CD4-positive, alpha-beta T cell treated with Interleukin-4 for 4 hours (primary cell): ENCODE measurements at places on chromosomes 5 and 9.

- no peak for DNase-seq
These were observed 193.0 kb downstream of the CD180 start for GRCh38 chr5:67003685-67003934.

- no peak for DNase-seq
These were observed 48.3 kb downstream of the IARS1 start for GRCh38 chr9:92245005-92245797.

DNA sequence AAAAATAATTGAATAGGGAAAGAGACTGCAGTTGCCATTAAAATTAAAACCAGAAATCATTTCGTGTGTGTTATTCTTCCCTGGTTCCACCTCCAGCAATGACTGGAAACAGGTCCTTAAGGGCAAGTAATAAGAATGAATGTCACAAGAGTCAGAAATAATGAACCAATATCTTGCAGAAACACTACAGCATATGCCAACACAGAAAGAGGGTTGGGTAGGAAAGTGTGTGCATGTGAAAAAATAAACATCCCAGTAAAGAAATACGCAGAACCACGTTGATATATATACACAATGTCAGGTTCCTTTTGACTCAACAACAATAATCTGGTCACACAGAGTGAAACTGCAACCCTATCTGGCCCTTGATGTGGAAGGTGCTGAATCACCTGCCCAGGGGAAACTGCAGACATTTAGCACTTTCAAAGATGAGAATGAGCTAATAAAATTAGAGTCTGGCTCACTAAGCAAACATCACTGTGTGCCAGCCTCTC is 15.0 kb downstream of the HMHB1 start:
- peak; percentile 42 for DNase-seq

DNA sequence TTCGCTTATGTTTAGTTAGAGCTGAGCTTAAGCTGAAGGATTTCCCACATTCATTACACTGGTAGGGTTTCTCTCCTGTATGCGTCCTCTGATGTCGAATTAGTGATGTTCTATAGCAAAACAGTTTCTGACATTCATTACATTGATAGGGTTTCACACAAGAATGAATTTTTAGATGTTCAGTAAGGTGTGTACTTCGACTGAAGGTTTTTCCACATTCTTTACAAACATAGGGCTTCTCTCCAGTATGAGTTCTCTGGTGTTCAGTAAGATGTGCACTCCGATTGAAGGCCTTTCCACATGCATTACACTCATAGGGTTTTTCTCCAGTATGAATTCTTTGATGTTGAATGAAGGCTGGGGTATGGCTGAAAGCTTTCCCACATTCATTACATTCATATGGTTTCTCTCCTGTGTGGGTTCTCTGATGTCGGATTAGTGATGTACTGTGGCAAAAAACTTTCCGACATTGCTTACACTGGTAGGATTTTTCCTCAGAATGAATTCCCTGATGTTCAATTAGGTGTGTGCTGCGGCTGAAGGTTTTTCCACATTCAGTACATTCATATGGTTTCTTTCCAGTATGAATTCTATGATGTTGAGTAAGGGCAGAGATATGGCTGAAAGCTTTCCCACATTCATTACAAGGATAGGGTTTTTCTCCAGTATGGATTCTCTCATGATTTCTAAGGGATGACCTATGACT is 14.6 kb downstream of the ZNF883 start:
- DNase-seq: no peak

DNA sequence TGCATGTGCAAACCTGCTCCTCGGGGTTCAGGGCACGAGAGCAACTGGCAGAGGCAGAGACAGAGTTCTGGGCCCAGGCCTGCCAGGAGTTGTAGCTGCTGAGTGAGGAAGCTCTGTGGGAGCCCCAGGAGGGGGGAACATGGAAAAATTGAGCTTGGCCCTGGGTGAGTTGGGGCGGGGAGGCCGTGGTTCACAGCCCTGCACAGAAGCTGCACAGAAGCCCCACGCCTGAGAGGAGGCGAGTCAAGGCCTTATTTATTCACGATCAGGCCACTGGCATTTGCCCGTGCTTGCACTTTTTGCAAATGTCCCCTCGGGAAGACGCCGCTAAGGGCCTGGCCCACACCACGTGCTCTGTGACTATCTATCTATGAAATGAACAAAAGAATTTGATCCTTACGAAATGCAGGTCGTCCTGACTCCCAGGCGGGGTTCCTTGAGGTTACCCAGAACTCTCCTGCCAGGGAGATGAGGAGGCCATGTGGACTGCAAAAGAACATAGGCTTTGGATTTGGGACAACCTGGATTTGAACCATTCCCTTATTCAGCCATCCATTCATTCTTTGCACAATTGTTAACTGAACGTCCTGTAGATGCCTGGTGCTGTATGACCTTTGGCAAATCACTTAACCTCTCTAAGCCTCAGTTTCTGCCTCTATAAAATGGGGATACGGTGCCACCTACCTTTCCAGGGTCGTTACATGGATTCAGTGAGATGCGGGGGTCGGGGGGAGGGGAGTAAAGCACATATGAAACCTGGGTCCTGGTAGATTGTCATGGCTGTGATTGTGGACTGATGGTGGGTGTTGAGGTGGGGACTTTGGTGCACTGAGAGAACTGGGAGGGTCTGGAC is 17.9 kb downstream of the COL27A1 start:
- DNase-seq: no peak

DNA sequence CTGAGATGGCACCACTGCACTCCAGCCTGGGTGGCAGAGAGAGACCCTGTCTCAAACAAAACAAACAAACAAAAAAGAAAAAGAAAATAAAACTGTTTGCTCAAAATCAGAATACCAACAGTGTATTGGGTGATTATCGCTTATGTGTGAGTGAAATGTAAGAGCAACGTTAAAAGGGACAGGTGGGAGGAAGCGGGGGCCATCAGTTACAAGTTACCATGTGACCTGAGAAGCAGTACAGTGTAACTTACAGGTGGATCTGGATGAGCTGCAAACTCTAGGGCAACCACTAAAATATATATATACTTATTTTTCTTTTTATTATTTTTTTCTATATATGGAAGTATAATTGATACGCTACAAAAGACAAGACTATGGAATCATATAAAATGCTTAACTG is 93.4 kb downstream of the KCNT1 start:
- DNase-seq: no peak

- no peak for DNase-seq
These were observed 43.3 kb downstream of the ANKRD33B start for GRCh38 chr5:10607023-10607665.

DNA sequence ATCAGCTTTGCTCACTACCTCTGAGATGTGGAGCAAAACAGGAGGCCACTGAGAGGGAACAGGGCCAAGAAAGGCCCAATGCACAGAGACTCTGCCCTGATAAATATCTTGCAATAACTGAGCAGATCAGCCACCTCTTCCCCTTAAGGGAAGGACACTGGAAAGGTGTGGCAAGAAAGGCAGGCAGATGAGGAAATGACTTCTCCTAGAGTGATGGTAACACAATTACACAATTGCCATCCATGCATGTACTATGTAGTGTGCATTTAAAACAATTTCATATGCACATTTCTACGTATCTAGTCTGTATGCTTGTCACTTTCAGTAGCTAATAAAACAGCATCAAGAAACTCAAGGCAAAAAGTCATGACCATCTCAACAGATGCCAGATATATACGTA is 322.5 kb downstream of the DRD1 start:
- DNase-seq: no peak

DNA sequence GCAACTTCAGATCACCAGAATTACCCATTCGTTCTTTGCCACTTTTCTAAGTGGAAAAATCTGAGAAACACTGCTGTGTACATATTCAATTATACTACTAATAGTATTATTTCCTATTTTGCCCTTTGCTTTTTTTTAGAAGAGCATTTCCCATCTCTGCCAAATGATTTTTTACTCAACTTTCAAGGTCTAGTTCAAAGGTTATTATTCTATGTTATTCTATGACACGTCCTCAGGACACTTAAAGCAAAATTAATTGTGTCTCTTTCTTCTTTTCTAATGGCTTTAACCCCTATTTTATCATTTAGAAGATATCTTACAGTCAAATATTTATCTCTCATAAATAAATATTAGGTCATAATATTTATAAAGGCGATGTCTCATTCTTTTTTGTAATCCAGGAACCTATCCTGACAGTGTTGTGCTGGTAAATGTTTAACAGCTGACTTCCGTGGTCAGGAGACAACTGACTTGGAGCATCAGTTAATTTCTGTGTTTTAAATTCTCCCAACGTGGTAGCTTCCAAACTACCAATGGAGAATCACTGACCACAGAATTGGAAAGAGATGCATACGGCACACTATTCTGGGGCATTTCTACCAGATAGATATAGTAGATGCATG is 375.2 kb downstream of the ARRDC3 start:
- DNase-seq: no peak

DNA sequence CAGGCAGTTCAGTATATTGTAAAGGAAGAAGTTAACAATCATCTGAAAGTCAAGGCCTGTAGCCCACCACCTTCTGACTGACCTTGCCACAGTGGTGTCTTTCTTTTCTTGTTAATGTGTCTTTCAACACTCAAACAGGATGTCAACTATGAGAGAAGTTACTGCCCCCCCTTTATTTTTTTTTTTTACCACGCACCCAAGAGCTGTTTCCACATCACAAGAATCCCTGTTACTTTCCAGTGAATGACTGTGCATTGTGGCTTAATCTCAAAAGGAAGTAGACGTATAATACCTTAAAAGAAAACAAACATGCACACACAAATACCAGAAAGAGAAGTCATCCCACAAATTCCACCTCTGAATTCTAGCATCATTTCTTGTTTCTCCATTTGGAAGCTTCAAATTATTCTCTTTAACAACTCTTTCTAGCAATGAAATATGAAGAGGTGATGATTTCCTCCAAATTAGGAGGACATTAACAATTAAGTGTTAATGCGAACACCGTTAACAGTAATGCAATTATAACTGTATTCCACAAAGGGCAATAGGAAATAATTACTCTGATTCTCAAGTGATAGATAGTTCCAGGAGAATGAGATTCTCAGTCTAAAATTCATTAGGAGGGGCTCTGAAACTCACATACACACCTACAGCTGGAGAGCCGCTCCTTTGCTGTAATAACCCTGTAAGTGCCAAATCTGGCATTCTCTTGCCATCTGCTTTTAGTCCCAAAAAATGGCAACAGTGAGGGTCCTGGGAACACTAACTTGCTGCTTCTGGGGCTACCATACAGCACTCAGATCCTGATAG is 201.0 kb downstream of the EFNA5 start:
- DNase-seq: no peak

GRCh38 chr9:15468145-15468544 is 42.6 kb downstream of the PSIP1 start:
- no peak for DNase-seq

GRCh38 chr9:92976431-92976830 is 29.1 kb downstream of the FGD3 start:
- no peak for DNase-seq

GRCh38 chr5:178058321-178059012 is 54.9 kb upstream of the N4BP3 start:
- DNase-seq: no peak

GRCh38 chr5:38381361-38381760 is 123.0 kb downstream of the EGFLAM start:
- no peak for DNase-seq

GRCh38 chr9:80061096-80061495 is 489.3 kb downstream of the TLE4 start:
- no peak for DNase-seq
